Activated T-helper 1 cell treated with anti-CD3 and anti-CD28 coated beads, Interleukin-12 subunit alpha, Interleukin-12 subunit beta, Interleukin-2, Interleukin-4 antibody, amounts not matched to agents 30 ng/mL and 10 ng/mL and 1 ng/mL, durations not matched to agents 14 hours and 24 hours and 36 hours (primary cell): ENCODE measurements at places on chromosomes 5 and 9.

GRCh38 chr9:112056996-112057395, 118.1 kb downstream of the SUSD1 start:
- no peak for DNase-seq

DNA sequence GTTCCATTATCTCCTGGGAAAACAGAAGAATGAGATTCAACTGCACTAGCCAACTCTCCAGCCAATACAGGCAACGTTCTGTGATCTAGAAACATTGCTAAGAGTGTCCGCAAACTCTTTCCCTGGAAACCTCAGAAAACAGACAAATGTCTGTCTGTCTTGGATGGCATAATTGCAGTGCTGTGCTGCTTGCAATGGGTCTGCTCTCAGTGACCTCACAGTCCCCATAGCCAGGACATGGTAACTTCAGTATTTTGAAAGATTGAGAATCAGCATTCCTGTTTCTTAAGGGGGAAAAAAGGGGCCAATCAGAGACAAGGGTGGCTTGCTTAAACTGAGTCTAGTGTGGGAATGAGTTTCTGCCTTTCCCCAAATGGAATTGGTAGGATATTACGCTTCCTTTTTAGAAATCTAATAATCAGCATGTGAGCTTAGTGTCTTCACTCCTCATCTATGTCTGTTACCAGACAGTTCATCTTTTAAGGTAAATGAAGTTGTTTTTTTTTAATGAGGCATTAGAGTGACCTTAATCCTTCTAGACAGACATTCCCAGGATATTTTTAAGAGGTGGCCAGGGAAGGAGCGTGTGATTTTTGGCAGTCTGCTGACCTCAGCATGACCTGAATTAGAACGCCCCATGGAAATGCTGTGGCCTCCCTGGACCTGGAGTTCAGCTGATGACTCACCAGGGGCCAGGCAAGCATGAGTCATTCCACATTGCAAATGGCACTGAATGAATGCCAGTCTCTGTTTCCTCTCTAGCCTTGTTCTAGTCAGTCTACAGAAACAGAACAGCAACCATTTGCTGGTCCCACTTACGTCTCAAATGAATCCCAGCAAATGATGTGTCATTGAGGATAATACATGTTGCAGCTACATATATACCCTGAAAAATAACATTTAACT, 210.2 kb upstream of the ACTBL2 start:
- no peak for DNase-seq

- no peak for DNase-seq
Observed at GRCh38 chr9:14838701-14839100, 71.5 kb downstream of the FREM1 start.

DNA sequence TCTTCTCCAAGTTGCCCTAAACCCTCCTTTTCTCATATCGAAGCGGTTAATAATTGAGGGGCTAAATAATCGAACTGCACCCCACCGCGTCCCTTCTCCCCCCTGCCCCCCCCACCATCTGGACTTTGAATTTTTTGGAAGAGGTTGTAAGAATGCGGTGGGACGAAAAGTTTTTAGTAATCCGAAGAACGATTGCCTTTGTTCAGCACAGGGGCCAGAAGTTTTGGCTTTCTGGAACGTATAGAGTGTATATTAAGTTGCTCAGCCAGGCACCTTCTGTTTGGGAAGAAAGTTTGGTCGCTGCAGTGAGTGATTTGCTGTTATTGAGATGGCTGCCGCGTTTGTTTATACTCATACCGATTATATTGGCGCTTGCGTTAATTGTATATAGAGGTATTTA, 518 bp downstream of the ERBIN start:
- DNase-seq = no peak

DNA sequence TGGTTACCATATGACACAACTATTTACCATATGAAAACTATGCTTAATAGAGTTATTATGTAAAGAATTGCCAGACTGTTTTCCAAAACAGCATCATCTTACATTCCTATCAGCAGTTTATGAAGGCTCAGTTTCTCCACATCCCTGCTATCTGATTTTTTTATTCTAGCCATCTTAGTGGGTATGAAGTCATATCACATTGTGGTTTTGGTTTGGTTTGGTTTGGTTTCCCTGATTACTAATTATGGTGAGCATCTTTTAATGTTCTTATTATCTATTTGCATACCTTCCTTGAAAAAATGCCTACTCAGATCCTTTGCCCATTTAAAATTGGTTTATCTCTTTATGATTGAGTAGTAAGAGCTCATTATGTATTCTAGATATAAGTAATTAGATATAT, 199.4 kb upstream of the NFIL3 start:
- DNase-seq = no peak

GRCh38 chr5:43049236-43049635, 9.1 kb upstream of the ANXA2R start:
- DNase-seq = no peak

DNA sequence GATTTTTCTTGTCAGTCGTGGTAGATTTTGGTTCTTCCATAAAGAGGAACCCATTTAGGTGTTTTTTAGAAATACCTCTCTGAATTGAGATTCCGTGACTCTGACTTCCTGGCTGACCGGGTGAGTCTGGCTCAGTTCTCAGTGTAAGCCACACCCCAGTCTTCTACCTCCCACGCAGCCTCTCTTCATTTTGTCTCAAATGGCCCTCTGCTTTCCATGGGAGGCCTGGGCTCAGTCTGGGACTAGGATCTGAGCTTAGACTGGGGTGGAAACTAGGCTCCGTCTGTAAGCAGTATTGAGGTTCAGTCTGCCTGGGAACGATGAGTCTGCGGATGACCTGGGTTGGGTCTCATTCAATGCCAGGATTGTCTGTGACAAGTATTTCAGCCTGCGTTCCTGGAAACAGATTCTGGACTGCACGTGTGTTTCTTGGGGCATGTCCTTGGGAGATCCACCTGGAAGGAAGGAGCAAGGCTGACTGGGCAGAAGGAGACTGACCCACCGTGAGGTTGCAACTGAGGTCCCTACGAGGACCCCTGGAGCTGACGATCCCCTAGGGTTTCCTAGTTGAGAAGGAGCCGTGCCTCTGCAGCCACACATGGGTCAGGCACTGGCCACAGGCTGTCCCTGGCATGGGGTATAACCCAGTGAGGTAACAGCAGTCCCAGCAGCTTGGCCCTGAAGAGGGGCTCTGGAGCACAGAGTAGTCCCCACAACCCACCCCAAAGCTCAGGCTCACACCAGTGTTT, 12.4 kb upstream of the CRB2 start:
- DNase-seq = no peak

GRCh38 chr9:92620845-92621244, 49.1 kb downstream of the IPPK start:
- DNase-seq = no peak

- no peak for DNase-seq
Observed at GRCh38 chr5:115458003-115458409, 86.6 kb downstream of the FEM1C start.

DNA sequence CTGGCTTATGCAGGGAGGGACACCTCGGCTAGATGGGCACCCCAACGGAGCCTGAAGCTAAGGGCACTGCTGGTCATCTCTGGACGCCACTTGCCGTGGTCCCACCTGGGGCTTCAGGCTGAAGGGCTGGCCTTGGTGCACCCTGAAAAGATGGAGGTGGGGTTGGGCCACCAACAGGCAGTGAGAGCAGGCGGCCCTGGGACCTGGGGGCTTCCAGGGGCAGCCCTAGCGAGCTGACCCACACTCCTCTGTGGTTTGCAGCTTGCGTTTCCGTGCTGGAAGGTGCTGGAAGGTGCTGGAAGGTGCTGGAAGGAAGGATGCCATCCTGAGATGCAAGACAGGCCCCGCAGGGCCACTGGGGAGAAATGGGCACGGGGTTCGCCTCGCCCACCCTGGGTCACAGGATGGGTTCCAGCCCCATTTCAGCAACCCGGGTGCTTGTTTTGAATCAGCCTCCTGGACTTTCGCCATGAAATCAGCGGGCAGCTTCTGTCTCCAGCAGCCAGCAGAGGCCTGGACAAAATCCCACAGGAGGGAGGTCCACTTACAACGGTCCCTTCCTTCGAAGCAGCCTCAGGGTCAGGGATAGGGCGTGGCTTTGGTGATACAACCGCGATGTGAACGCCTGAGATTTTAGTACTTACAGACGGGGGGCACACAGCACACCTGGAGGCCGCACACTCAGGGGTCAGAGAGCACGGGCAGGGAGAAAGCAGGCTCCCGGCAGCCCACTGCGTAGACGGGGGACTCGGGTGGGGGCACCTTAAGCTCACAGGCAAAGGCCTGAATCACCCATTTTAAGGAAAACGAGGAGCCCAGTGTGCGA, 303.1 kb upstream of the IRX4 start:
- DNase-seq = no peak

- no peak for DNase-seq
Observed at GRCh38 chr9:93903886-93904648, 51.1 kb downstream of the BARX1 start.

- DNase-seq = no peak
Observed at GRCh38 chr9:126527109-126527825, 86.5 kb upstream of the LMX1B start.

DNA sequence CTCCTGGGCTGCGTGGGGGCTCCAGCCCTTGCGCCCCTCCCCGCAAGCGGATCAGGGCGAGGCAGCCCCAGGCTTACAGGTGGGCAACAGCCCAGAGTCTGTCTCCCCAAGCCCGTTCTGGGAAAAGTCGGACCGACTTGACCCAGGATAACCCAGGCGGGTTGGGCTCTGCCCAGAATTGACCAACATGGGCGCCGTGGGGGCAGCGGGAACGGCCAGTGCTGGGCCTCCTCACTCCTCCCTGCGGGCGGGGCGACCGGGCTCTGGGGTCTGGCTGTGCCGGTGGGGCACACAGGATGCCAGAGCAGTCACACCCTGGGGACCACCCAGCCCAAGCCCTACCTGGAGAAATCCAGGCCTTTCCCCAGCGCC, 15.3 kb upstream of the SYNPO start:
- DNase-seq = no peak

GRCh38 chr5:111063709-111064322, 7.7 kb upstream of the TSLP start:
- DNase-seq = no peak

GRCh38 chr9:125744616-125745015, 2.6 kb upstream of the PBX3 start:
- no peak for DNase-seq

GRCh38 chr9:128414461-128414860, 6.2 kb upstream of the CERCAM start:
- no peak for DNase-seq

- DNase-seq = no peak
Observed at GRCh38 chr9:121945281-121945680, 147.8 kb downstream of the TTLL11 start.

DNA sequence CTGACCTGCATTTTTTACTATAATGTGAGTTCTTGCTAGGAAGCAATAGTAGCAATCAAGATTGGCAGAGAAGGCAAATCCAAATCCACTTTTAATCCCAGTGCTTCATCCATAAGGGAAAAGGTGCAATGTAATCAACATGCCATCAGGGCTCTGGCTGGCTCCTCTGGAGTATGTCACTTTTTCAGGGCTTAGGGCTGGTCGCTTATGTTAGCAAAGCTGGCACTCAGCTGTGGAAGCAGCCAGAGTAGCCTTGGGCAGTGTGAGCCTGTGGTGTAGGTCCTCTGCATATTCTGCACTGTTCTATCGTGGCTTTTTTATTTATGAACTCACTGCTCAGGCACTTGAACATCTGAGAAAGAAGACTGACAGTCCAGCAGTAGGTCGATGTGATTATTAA, 16.1 kb downstream of the ACTBL2 start:
- no peak for DNase-seq

DNA sequence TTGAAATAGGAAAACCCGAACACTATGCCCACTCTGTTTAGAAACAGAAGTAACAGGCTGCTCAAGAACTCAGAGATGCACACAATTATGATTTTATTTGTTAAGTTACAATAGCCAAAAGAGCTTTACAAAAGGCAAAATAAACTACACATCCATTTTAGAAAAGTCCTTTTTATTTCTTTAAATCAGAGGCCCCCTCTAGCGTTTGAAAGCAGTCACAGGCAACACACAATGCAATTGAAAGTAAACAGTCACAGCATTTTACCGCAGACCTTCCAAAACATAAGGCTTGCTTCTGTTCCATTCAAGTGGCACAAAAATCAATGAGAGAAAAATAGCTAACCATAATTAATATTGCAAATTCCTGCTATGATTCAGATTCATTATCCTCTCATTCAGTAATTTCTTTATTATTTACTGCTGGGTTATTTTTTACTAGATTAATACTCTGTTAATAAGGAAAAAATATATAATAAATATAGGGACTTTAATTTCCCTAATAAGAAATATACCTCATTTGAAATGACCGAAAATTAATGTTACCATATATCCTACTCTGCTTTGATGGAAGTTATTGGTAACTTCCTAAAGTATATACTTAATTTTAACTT, 78.3 kb downstream of the CEP120 start:
- no peak for DNase-seq

GRCh38 chr5:36880761-36881160, 4.2 kb downstream of the NIPBL start:
- DNase-seq = no peak

GRCh38 chr5:56989676-56990075, 37.8 kb upstream of the MIER3 start:
- no peak for DNase-seq

DNA sequence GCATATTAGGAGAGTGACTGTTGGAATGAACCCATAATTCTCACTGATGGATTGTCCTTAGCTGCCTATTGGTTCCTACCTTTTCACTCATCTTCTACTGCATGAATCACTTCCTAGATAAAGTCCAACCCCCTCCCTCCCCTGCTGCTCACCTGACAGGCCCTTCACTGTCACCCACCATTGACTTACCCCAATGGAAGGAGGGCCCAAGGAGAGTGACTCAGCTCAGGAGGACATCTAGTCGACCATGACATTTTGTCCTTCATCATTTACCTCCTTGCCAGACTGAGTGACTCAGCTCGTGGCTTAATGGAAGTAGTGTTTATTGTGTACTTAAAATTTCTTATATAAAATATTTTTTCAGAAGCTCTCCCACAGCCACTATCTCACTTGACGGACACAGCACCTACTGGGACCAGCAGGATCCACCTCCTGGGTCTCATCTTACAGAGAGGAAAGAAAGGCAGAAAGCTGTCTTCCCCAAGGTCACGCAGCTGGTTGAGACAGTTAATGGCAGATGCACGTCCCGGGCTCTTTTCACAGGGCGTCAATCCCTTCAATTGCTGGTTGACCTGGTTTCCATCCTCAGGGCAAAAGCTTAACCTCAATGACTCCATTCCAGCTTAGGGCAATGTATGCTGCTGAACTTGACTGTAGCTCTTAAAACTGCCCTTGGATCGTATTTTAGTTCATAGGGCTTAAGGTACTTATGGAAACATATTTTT, 142.3 kb downstream of the MARCHF11 start:
- no peak for DNase-seq

- DNase-seq = no peak
Observed at GRCh38 chr5:26582350-26583045, 455.9 kb downstream of the CDH9 start.
